Breast epithelium (tissue), 4 donors: ENCODE measurements at places on chromosomes 11 and 22.

DNA sequence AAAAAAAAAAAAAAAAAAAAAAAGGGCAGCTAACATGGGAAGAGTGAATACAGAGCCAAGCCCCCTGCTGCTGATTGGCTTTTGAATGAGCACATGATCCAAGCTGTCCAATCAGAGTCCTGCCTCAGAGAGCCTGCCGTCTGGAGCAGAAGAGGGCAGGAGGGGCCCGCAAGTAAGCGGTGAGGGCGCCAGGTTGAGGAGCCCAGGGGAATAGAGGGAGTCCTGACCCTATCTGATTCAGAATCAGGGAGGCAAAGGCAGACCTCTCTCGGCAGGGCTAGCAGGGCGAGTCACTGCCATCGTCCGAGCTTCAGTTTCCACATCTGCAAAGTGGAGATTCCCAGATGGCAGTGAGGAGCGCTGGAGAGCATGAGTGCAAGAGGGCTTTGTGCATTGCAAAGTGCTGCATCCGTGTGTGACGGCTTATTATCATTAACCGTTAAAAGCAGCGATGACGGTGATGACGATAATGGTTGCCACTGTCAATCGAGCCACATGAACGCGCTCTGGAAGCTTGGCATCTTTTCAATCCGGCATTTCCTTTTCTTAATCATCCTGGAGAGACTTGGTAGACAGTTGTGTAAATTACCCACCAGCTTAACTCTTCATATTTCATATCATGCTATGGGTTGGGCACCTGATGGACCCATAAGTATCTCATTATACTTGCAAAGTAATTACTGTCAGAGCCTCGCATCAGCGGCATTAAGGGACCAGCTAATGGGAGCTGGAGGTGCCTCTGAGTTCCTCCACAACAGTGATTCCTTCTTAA lies 68.6 kb upstream of the ATXN10 start:
- DNase-seq: no peak
- no peaks in the 10 kb centered on the region for H3K36me3 ChIP-seq
- H3K27ac ChIP-seq: no peak overlapping the region

GRCh38 chr11:2113776-2114175 lies 25.4 kb downstream of the IGF2 start:
- H3K27ac ChIP-seq: no peak overlapping the region
- H3K4me3 ChIP-seq: no peak overlapping the region
- H3K4me1 ChIP-seq: no peaks in the 10 kb centered on the region
- no peak for DNase-seq
- no peaks in the 10 kb centered on the region for H3K36me3 ChIP-seq
- no peaks in the 10 kb centered on the region for H3K27me3 ChIP-seq

- H3K4me3 ChIP-seq: no peak overlapping the region
- H3K4me1 ChIP-seq: no peaks in the 10 kb centered on the region
- H3K36me3 ChIP-seq: no peaks in the 10 kb centered on the region
- DNase-seq: no peak
- no peak overlapping the region for H3K27ac ChIP-seq
- no peaks in the 10 kb centered on the region for H3K27me3 ChIP-seq
These were observed 121.2 kb upstream of the VPREB1 start for GRCh38 chr22:22123118-22123959.

- H3K36me3 ChIP-seq: no peaks in the 10 kb centered on the region
- peak overlapping the region; percentile 60 for H3K27ac ChIP-seq
- H3K4me1 ChIP-seq: no peaks in the 10 kb centered on the region
- H3K27me3 ChIP-seq: peaks cover 18% of the 10 kb centered on the region
- no peak overlapping the region for H3K4me3 ChIP-seq
These were observed 1.9 kb downstream of the BTG4 start for GRCh38 chr11:111510311-111510710.

DNA sequence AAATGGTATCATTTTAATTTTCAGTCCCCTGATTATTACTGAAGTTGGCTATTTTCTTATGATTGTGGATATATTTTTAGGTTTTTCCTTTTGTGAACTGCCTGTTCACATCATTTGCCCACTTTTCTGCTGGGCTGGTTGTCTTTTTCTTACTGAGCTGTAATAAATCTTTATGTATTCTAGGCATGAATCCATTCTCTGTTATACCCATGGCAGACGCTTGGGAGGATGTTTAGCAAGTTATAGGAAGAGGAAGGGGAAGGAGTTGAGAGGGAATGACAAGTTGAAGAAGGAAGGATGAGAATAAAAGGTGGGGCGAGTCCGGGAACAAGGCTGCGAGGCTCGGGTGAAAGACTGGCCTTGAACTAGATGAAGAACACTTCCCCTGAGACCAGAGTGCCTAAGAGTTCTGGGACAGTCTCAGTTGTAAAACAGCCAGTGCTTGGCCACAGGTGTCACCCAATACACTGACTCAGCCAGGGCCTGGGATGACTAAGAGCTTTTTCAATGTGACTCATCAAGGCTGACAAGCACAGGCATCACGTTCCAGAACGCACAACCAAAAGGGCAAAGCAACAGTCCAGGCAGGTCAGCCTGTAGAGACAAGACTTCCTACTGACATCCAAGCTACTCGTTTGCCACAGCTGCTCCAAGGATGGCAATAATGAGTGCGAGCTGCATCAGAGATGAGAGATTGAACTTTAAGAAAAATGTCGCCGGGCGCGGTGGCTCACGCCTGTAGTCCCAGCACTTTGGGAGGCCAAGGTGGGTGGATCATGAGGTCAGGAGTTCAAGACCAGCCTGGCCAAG lies 35.2 kb downstream of the LRFN4 start:
- DNase-seq: peak; percentile 54
- H3K36me3 ChIP-seq: no peaks in the 10 kb centered on the region

GRCh38 chr11:85831050-85831449 lies 20.1 kb upstream of the SYTL2 start:
- no peaks in the 10 kb centered on the region for H3K4me1 ChIP-seq
- no peaks in the 10 kb centered on the region for H3K27me3 ChIP-seq
- H3K36me3 ChIP-seq: peaks cover 4% of the 10 kb centered on the region
- H3K27ac ChIP-seq: no peak overlapping the region
- DNase-seq: no peak

DNA sequence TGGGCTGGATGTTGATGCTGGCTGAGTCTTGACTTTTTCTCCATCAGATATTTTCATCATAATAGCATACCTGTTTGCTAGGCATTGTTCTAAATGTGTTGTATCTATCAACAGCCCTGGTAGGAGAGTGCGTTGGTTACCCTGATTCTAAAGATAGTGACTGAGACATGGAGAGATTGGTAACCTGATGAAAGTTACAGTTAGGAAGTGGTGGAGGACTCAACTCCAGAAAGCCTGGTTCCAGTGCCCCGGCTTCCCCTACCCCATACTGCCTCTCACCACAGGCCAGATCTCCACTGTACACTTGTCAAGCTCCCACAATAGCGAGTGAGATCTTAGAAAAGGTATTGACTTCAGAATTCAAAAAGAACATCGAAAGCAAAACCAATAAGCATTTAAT lies 22.8 kb upstream of the RELT start:
- H3K4me3 ChIP-seq: no peak overlapping the region
- H3K27ac ChIP-seq: no peak overlapping the region
- no peak for DNase-seq
- H3K4me1 ChIP-seq: no peaks in the 10 kb centered on the region

DNA sequence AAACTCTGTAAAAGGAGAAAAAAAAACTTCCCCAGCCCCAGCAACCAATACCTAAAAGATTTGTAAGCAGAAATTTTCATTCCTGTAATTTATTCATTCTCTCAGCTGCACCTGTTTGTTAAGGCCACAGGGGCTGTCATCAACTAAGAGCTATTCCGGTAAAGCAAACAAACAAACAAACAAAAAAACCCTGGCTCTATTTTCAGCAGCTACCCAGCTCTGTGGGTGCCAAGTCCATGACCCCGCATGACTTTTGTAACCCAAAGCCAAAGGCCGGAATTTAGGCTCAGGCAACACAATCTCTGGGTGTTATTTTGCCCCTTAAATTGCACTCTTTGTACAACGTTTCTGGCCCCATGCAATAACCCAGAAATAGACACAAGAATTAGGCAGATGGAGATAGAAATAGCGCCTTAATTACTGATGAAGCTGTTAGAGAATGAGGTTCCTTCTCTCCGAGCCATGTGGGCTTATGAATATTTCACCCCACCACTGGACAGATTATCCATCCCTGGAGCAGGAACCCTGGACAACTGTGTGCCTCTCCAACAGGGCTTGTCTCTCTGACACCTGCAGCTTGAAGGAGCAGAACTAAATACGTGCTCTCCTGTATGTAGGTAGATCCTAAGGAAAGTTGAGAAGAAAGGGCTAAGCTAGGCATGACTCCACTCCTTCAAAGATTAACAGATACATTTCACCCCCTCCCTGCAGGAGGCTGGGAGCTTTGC lies 29.4 kb downstream of the APOL6 start:
- no peak for DNase-seq
- no peaks in the 10 kb centered on the region for H3K4me1 ChIP-seq
- no peaks in the 10 kb centered on the region for H3K27me3 ChIP-seq
- H3K27ac ChIP-seq: no peak overlapping the region

GRCh38 chr11:78898266-78898775 lies 323.7 kb upstream of the NARS2 start:
- peaks cover 5% of the 10 kb centered on the region for H3K27me3 ChIP-seq
- no peaks in the 10 kb centered on the region for H3K4me1 ChIP-seq

DNA sequence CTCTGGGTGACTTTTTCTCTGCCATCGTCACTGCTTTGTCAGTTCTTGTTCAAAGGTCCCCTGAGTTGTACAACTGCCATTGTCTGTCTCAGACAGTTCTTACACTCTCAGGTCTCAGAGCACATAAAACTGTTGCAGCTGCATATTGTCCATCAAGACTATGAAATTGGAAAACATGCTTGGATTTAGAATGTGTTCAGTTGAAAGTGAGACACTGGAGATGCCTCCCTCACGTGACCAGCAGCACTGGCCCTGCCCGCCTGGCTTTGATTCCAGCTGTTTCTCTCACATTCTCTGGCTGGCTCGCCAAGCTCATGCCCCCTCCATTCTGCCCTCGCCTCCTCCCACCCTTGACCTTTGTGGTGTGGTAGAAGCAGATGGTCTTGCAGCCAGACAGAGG lies 244.2 kb downstream of the NTM start:
- H3K4me3 ChIP-seq: no peak overlapping the region
- no peak for DNase-seq
- H3K36me3 ChIP-seq: no peaks in the 10 kb centered on the region

DNA sequence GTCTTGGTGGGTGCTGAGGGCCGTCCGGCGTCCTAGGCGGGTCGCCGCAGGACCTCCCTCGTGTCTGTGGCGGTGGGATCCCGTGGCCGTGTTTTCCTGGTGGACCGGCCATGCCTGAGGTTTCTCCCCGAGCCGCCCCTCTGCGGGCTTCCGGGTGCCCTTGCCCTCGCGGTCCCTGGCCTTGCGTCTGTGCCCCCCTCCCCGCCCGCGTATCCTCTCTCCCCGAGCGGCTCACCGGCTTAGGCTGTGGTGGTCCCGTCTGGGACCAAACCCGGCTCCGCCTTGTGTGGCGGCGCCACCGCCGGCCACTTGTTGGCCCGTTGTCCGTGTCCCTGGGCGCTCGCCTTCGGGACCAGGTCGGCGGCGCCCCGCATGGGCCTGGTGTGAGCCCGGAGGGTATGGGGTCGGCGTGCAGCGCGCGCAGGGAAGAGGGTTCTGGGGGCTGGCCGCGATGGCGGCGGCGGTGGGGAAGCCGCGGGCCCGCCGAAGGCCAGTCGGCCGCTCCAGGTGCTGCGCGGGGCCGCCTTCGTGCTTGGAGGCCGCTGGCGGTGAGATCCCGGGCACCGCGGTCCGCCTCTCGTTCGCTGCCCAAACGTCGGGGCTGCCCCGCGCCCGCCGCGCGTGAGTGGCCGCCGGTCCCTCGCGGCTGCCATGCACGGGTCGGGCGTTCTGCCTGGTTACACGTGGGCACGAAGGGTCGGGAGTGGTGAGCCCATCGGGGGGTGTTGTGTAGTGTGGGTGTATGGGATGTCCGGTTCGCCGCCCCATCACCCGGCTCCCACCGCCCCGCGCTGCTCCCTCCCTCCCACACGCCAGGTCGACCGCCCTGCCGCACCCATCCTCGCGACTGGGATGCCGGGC lies 3899.1 kb upstream of the OR11H1 start:
- H3K4me1 ChIP-seq: no peaks in the 10 kb centered on the region
- no peak for DNase-seq
- H3K27me3 ChIP-seq: no peaks in the 10 kb centered on the region
- H3K27ac ChIP-seq: no peak overlapping the region
- no peak overlapping the region for H3K4me3 ChIP-seq

GRCh38 chr11:44383246-44383645 lies 73.3 kb upstream of the ALX4 start:
- no peak for DNase-seq
- no peak overlapping the region for H3K27ac ChIP-seq
- no peak overlapping the region for H3K4me3 ChIP-seq
- no peaks in the 10 kb centered on the region for H3K36me3 ChIP-seq

DNA sequence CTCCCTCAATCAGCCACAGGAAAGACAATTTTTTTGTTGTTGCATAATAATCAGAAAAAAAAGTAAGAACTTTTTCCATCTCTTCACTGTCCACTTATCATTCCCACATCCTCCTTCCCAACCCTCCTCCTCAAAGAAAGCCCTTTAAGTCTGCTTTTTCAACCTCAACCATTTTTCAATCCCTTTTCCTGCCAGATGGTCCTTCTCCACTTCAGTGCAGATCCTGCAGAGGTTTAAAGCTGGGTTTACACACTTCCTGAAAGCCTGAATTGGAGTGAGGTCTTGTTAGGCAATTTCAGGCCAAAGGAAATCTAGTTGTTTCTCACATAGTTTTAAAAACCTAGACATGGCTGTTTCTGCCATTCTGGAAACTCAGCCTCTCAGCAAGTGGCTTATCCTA lies 78.3 kb downstream of the RPL27A start:
- no peaks in the 10 kb centered on the region for H3K36me3 ChIP-seq
- no peak overlapping the region for H3K4me3 ChIP-seq
- peak overlapping the region; percentile 56 for H3K27ac ChIP-seq
- no peaks in the 10 kb centered on the region for H3K27me3 ChIP-seq
- DNase-seq: no peak
- peaks cover 9% of the 10 kb centered on the region for H3K4me1 ChIP-seq

- H3K27me3 ChIP-seq: no peaks in the 10 kb centered on the region
- no peaks in the 10 kb centered on the region for H3K36me3 ChIP-seq
- no peaks in the 10 kb centered on the region for H3K4me1 ChIP-seq
- DNase-seq: no peak
These were observed 89.8 kb downstream of the PLEKHA7 start for GRCh38 chr11:16924462-16924825.

DNA sequence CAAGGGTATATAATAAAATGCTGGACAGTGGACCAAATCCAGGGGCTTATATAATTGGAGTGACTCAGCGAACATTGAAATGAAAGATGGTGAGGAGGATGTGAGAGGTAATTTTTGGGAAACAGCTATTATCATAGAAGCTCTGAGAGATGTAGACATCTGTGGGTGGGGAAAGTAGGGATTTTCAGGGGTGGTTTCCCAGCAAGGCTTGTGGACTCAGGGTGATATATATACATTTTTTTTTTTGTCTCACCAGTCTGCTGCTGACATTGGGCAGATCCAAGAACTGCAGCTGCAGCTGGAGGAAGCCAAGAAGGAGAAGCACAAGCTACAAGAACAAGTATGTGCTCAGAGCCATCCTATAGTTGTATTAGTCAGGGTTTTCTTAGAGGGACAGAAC lies 208.1 kb downstream of the MYO18B start:
- H3K27me3 ChIP-seq: peaks cover 5% of the 10 kb centered on the region
- H3K4me3 ChIP-seq: no peak overlapping the region
- H3K36me3 ChIP-seq: no peaks in the 10 kb centered on the region
- DNase-seq: no peak
- H3K27ac ChIP-seq: no peak overlapping the region

GRCh38 chr11:45927332-45927683 lies 4.9 kb downstream of the LARGE2 start:
- no peak for DNase-seq
- no peak overlapping the region for H3K27ac ChIP-seq
- H3K4me1 ChIP-seq: peaks cover 7% of the 10 kb centered on the region
- no peaks in the 10 kb centered on the region for H3K36me3 ChIP-seq

- no peak overlapping the region for H3K4me3 ChIP-seq
- H3K4me1 ChIP-seq: no peaks in the 10 kb centered on the region
- no peaks in the 10 kb centered on the region for H3K36me3 ChIP-seq
These were observed 12.5 kb downstream of the HIRA start for GRCh38 chr22:19419086-19419463.
